ENCODE measurements at places on chromosomes 16 and 17.
A peak's percentile ranks its signal among the peaks of the same experiment; 100 is the strongest.

DNA sequence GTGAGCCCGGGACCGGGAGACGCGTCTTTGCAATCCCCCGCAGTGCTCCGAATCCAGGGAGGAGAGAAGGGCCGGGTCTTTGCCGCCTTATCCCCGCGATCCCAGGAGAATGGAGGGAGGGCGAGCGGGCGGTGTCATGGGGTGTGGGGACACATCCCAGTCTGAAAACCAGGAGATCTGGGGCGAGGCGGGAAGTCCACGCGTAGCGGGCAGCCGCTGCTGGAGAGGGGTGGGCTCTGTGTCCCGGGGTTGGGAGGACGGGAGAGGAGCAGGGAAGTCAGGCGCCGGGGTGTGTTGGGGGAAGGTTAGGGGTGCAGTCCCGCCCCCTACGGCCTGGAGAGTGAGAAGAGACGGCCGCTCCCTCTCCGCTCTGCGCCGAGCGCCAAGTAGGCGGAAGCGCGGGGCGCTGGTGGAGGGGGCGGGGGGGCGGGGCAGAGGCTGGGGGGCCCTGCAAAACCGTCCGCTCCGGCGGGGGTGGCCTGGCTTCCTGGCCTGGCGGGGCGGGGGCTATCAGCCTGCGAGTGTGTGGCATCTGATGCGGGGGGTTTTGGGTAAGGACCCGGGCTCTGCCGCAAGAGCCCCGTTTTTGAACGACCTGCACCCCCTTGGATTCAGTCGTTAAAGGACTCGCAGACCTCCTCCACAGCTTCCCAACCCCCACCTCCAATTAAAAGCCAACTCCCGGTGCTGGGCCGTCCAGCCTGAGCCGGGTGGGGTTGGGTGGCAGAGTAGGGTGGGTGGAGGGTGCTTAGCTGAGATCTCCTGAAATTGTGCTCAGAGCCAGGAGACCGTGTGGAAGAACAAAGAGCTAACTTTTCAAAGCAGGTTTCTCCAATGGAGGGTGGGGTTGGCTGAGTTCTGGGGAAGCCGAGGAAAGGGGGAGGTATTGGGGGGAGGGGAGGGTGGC lies 654 bp downstream of the LASP1 start:
- peak; percentile 66 for DNase-seq

DNA sequence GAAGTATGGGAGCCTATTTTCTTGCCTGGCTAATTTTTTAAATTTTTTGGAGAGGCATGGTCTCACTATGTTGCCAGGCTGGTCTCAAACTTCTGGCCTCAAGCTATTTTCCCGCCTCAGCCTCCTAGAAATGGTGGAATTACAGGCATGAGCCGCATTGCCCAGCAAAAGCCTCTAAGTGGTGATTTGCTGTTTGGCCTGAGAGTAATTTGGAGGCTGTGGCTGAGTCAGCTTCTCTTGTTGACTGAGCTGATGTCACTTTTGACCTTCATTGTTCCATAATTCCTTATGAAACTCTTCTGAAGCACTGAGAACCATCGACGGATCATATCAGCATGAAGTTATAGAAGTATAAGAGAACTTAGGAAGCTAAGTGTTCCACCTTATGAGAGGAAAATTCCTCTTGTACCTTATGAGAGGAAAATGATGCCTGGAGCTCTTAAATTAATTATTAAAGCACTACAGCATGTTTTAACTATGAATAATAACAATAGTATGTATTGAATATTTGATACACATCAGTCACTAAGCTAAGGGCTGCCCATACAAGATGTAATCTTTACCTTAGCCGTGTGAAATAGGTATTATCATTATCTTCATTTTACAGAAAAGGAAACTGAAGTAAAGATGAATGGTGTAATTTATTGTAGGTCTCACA lies 220.8 kb upstream of the MON1B start:
- no peak for DNase-seq

- peak; percentile 75 for DNase-seq
These were observed 29.2 kb downstream of the GNA13 start for GRCh38 chr17:65027305-65027704.

DNA sequence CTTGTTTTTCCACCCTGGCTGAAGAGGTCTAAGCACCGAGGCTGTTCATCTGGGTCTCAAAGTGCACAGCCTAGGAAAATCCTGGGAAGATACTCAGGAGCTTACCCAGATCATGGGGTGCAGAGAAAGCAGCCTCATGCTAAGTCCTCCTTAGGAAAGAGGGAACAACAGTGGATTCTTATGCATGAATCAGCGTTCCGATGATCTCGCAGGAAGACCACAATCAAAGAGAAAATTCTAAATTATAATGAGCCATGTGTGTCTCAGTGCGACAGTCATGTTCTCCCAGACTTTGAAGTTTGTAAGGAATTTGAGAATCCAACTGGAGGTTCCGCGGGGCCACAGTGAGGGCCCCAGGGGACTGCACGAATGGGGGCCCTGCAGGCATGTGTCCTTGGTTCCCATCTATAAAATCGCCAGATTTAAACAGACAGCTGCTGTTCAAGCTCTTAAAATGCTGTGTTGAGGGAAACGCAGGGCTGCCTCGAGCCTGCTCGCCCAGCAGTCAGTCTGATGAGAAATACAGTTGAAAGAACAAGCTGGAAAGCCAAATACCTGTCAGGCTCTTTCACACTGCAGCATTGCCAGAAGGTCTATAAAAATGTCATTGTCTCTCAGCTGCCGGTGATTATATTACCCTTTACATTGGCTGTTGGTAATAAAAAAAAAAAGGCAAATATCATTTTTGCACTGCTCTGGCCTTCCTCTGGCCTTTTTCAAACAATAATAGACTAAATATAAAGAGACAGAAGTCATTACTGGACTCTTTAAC lies 152.1 kb downstream of the PMP22 start:
- DNase-seq, result no peak

DNA sequence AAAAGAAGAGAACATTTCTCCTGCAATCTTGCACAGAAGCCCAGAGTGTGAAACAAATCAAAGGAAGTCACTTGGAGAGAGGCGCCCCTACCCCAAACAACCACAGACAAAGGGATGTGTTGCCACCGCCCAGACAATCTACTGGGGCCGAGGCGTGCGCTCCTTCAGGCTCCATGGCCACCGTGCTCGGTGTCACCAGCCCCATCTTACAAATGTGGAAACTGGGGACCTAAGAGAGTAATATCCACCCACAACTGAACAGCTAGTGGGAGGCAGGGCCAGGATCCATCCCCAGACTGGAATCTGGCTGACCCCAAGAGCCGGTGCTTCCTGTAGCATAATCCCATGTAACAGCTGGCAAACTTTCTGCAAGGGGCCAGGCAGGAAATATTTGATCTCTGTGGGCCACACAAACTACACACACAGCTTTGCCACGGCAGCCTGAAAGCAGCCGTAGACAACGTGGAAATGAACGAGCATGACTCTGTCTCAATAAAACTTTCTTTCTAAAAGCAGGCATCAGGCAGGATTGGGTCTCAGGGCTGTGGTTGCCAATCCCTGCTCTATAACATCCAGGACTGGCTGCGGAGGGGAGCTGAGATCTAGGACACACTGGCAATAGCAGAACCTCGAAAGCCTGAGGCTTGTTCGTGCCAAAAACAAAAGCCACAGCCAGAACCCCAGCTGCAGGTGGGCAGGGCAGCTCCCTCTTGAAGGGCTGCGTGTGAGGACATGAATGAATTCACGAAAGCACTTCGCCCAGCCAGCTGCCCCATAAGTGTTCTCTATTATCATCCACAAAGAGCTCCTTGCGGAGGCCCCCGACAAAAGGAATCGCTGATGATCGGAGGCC lies 26.6 kb upstream of the GINS2 start:
- DNase-seq, result no peak

- no peak for DNase-seq
These were observed 97.6 kb upstream of the NOL11 start for GRCh38 chr17:67620088-67620487.

DNA sequence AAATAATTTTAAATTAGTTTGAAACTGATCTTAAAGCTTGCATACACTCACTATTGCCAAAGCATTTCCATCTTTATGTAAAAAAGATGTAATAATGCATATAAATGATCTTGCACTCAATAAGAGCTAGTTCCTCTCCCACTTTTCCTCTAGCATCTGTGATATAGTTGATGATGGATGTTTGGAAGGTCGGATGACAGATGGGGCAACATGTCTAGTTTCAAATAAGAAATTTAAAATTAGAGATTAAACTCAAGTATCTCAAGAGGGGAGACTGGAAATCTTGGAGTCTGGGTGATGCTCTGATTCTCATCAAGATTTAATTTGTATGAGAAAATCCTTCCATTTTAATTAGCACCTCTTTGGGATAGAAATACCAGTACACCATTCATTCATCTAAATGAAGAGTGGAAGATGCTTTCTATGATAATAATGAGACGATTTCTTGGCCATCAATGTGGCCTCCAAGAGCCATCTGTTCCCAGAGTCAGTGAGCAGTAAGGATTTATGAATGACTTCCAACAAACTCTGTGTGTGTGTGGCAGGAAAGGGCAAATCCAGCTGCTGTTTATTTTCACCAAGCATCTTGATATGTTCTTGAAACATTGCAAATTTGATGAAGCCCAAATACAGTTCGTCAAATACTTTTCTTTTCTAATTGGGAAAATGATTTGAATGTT lies 616.3 kb upstream of the CDH8 start:
- no peak for DNase-seq

GRCh38 chr16:14358697-14359305 lies 271.3 kb downstream of the PARN start:
- DNase-seq, result no peak
